Activated CD4-positive, alpha-beta T cell treated with anti-CD3 and anti-CD28 coated beads, Interleukin-2, Interleukin-6, amounts not matched to agents 100 ng/mL and 50 ng/mL, durations not matched to agents 16 hours and 8 hours (primary cell): ENCODE measurements at places on chromosomes 1 and 21.

DNA sequence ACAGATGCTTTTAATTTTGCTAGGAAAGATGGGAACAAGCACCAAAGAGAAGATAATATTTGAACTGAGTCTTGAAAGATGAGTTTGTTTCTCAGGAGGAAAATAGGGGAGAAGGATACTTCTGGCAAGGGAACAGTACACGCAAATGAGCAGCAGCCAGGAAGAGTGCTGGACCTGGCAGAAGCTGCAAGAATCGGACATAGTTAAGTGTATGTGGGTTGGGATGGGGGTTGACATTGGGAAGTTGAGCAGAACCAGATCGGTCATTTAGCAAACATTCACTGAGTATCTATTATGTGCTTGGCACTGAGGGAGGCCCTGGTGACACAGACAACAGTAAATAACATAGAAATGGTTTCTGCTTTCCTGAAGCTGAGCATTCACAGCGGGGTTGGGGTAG, 198.8 kb downstream of the PLPP3 start:
- DNase-seq: no peak

- DNase-seq: no peak
Measured at GRCh38 chr1:80059940-80060339, 1053.4 kb upstream of the ADGRL4 start.

- no peak for DNase-seq
Measured at GRCh38 chr1:109613361-109614147, 5.9 kb downstream of the GNAT2 start.

- no peak for DNase-seq
Measured at GRCh38 chr1:27427816-27428315, 35.4 kb downstream of the GPR3 start.

DNA sequence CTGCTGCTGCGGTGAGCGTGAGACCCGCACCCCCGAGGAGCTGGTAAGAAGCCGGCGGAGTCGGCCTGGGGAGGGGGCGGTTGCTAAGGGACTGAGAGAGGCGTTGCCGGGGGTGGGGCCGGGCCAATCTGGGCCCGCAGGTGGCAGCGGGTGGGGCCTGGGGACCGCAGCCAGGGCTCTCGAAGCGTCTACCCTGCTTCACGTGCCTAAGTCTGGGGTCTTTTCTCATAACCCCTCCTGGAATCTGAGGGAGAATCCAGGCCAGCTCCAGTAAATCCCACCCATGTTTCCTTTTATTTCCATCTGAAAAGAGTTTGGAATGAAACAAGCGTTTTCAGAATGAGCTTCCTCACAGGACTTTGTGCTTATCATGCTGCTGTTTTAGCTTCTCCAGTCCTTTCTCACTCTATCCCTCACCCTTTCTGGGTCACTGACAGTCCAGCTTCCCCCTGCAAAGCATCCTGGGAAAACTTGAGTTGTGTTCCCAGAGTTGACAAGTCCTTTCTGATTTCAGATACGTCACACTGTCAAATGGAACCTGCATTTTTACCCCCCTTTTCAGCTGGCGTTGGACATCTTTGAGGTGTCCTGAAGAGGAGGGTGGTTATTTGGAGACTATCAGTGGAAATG, 431 bp downstream of the CLCN6 start:
- DNase-seq: peak; percentile 20

GRCh38 chr1:164311377-164311776, 247.6 kb upstream of the PBX1 start:
- no peak for DNase-seq

DNA sequence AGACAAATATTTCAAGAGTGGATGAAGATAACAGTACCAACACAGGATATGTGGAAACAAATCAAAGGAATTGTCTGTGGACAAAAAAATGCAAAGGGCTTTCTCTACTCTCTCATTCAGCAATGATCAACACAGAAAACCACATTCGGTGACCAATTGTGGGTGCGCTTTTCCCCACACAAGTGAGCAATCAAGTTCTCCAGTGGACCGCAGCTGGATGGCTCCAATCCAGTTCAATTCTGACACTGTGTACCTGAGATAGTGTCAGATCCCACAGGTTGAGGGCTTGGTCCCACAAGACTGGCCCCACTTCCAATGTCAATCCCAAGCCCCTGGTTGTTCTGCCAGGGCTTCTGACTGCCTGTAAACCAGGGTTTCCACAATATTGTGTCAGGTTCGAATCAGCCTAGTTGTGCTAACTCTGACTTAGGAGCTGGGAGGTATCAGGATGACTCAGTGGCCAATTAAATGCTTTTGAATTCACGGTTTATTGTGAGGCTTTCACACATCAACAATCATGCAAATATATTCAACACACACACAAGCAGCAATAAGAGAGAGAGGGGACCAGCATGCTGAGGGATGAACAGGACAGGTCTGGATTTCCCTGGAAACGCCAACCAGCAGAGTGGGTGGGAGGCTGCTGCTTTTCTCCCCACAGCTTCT, 87.0 kb upstream of the BTG3 start:
- DNase-seq: no peak
